ENCODE measurements at places on chromosomes 6 and 20.

GRCh38 chr20:10855778-10856177, 182.0 kb upstream of the JAG1 start:
- no peak for DNase-seq

DNA sequence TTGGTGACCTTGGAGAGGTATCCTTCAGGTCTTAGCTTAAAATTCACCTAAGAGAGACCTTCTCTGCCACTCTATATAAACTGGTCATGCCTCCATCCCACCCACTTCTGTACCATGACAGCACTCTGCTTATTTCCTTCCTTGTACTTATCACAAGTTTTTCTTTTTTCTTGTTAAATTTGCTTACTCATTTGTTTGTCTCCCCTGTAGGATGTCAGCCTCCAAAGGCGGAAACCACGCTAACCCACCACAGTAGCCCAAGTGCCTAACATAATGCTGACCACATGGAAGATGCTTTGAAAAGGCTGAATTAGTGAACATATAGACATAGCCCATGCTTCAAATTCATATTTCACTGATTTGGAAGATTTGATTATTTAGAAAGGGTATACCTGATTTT, 5.4 kb downstream of the BMP6 start:
- DNase-seq: no peak

DNA sequence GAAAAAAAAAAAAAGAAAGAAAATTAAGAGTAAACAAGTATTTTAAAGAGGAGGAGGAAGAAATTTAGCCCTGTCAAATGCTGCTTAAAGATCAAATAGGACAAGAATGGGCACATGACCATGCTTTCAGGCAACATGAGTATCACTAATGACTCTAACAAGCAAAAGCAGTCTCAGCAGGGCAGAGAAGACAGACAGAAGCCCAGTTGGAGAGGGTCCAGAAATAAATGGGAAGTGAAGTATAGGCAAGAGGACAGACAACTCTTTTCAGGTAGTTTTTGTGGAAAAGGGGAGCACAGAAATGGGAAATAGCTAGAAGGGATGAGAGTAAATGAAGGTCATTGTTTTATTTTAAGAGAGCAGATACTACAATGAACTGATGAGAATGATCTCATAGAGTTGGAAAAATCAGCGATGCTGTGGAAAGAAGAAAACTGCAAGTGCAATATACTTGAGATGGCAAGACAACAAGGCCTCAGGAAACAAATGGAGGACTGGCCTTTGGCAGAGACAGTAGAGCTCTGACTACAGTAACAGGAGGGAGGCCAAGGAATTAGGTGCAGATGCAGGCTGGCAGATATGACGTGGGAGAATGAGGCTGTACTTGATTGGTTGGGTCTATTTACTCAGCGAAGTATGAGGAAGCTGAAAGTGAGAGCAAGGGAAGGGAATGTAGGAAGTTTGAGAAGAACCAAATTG, 40.3 kb downstream of the KIF6 start:
- no peak for DNase-seq

- DNase-seq: no peak
These were observed 7.8 kb downstream of the E2F3 start for GRCh38 chr6:20409427-20409971.

DNA sequence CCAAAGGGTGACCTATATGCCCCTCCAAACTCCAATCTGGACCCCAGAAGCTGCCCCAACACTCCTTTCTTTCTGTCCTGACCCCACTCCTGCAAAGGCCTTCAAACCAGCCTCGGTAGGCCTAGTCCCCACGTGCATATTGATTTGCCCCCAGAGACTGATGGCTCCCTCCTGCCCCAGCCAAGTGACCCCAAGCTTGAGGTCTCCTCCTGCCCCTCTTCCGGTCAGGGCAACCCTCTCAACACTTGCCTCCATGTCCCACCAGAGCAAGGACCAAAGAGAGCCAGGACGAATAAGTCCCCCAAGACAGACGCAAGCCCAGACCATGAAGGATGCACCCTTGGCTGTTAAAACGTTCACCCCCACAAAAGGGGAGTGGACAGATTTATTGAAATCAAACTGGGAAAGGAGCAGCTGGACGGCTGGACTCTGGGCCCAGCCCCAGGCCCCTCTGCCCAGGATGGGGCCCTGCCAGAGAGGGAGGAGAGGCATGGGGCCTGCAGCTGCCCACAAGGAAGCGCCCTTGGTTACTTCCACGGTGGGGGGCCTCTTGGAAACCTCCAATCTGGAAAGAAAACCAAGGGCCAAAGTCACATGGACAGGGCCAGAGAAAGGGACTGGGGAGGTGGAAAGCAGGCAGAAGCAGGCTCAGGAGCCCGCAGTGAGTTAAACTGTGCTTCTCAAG, 2.4 kb upstream of the SPEF1 start:
- DNase-seq: no peak
